ENCODE measurements at places on chromosomes 5 and 9.

- no peak for DNase-seq
These were observed 1.2 kb downstream of the SCAMP1 start for GRCh38 chr5:78361631-78361993.

- no peak for DNase-seq
These were observed 70.8 kb upstream of the CDKN2B start for GRCh38 chr9:22079873-22080341.

DNA sequence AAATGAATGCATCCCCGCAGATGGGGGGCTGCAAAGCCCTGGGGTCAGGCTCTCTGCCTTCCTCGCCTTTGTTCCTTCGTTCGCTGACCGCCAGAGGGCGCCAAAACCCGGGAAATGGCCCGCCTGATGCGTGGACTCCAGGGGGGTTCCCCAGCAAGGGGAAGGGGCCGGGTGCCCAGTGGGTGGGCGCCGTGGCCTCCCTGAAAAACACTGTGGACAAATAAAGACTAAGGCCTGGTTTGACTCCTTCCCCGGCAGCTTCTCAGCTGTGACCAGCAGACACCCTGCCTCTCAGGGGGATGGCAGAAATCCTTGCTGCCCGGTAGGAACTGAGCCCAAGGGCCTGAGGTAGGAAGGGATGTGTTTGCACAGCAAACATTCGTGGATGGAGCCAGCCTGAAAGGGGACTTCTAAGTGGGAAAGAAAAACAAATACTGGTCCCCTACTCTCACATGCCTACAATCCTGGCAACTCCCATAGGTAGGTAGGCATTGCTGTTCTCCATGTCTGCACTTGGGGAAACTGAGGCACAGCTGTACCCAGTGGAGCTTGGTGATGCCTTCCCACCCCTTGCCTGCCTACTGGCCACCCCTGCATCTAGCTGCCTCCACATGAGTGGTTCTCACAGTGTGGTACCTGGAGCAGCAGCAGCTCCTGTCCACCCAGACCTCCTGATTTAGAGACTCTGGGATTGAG, 57.7 kb downstream of the DUSP1 start:
- DNase-seq, result peak; percentile 61

DNA sequence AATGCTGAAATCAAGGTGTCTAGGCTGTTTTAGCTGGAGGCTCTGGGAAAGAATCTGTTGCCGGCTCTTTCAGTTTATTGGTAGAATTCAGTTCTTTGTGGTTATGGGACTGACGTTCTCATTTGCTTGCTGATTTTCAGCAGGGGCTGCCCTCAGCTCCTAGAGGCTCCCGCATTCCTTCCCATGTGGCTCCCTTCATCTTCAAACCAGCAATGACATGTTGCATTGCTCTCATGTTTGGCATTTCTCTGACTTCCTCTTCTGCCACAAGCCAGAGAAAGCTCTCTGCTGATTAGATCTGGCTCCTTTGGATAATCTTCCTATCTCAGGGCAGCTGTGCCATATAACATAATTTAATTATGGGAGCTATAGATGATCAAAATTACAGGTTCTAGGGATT, 360.3 kb downstream of the LRRC70 start:
- no peak for DNase-seq

DNA sequence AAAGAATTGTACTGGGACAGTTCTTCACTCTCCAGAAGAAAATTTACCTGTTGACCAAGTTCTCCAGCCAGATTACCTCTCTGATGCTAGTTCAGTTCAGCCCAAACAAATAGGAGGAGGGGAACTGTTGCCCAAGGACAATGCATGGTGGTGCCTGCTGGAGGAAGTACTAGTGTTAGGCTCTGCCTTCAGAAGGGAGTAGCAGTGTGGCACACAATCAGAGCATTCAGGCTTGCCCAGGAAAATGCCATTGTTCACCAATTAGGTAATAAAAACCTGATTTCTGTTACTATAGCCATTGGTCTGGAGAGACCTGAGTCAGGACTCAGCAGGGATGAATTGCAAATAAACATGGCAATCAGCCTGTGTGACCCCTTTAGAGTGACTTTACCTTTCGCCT, 720.8 kb upstream of the ZNF608 start:
- DNase-seq, result no peak

- DNase-seq, result no peak
These were observed 52.1 kb downstream of the GDNF start for GRCh38 chr5:37787742-37788141.

DNA sequence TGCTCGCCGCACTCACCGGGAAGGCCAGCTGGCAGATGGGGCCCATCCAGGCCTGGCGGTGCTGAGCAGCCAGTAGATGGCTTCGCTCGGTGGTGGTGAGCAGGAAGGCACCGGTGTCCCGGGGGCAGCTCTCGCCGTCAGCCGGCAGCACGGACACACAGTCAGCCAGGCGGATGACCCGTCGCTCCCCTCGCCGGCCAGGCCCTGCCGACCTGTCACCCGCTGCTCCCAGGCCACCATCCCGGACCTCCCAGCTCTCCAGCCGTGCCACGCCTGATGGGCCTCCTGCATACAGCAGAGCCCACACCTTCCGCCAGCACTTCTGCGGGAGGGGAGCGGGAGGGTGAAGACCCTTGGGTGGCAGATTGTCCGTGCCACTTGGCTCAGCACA, 1.4 kb downstream of the DOK3 start:
- no peak for DNase-seq

GRCh38 chr9:21154018-21154608, 12.3 kb downstream of the IFNA21 start:
- DNase-seq, result no peak

GRCh38 chr5:59622848-59623247, 270.7 kb downstream of the PDE4D start:
- DNase-seq, result no peak

DNA sequence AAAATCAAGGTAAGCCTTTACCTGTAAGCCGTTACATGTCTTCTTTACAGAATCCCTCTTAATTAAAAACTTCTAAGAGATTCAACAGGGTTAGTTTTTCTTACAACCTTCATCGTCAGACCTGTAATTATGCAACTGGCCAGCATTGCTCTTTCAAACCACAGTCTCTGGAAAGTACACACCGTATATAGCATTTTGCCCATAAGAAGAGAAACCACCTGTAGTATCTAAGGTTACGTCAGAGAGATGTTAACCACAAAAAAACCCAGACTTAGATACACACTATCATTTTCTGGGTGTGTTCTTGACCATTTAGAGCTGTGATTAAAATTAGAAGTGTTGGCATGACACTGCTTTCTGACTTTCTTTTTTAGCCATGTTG, 140.0 kb downstream of the MUSK start:
- no peak for DNase-seq

- DNase-seq, result no peak
These were observed at the start of gene ADAMTSL2 for GRCh38 chr9:133534346-133535291. ADAMTSL2 (plus strand) TSS chr9:133534704; CDS start chr9:133536713, 2,009 bp downstream.

- DNase-seq, result no peak
These were observed 13.9 kb downstream of the MROH2B start for GRCh38 chr5:41057231-41057630.

- DNase-seq, result no peak
These were observed 81.1 kb upstream of the SPIN1 start for GRCh38 chr9:88307136-88307535.

- DNase-seq, result no peak
These were observed 7.9 kb upstream of the ZDHHC11 start for GRCh38 chr5:858726-859125.

DNA sequence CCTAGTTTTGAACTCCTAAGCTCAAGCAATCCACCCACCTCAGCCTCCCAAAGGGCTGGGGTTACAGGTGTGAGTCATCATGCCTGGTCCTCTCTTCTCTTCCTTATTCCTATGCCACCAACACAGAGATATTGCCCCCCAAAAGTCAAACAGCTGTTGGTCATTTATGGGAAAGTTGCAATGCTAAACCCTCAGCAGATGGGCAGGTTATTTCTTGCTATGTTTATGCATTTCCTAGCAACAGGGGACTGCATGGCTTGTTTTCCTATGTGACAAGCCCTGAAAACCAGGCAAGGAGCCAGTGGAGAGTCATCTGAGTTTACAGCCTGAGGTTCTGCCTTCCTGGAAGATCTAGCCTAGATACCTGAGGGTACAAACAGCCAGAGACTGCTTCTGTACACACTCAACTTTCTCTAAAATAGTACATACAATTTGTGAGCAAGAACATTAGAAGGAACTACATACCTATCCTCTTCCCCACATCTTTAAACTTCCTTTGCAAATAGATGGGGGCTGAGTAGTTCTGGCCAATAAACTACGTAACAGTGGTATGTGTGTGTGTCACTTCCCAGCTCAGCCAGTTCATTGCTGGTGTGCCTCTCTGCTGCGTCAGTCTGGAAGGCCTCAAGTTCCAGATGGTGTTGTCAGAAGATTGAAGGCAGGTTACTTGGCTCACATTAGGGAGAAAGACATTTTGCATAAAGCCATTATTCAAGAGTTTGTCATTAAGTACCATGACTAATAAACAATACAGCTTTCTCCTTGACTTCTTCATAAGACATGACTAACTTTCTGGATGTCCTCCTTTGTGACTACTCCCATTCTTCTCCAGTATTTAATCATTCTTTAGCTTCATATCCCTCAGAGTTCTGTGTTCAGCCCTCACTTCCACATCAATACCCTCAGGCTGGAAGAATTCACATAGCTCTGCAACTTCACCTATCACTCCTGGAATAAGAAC, 65.3 kb downstream of the CSNK1A1 start:
- no peak for DNase-seq

Data from activated T-helper 1 cell treated with anti-CD3 and anti-CD28 coated beads, Interleukin-2, amount 50 U/mL, for 16 hours (primary cell).